ENCODE measurements at places on chromosomes 3 and 15.
A peak's percentile ranks its signal among the peaks of the same experiment; 100 is the strongest.

DNA sequence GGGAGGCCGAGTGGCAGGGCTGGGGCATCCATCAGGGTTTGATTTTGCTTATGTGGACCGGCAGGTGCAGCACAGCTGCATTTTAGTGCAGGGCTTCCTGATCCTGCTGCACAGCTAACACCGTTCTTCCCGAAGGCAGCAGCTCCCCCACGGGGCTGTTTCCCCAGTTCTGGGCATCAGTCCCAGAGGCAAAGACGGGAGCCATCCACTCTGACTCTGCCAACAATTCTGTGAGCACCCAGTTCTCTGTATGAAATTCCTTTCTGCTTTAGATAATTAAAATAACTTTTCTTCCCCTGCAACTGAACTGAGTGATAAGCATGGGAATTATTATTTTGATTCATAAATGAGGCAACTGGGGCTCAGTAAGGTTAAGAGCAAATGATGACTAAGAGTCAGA, 262.9 kb upstream of the ATP10A start:
- no peak for DNase-seq

- peak; percentile 10 for DNase-seq
Measured at GRCh38 chr3:197083486-197083885, 53.9 kb upstream of the MELTF start.

DNA sequence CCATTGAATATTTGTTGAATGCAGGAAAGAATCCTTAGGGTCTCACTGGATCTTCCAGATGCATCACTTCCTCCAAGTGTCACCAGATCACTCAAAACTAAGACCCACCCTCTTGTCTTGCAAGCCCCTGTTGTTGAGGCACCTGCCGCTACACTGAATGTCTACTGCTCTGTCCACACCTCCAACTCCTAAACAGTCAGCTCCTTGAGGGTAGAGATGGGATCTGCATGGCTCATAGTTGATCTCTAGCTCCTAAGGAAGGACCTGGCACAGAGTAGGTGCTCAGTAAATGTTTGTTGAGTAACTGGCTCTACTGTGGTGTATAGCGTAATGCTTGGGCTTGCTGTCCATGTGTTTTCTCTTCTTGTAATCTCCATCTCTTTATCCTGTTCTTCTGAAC, 8.8 kb downstream of the SLC6A20 start:
- DNase-seq, result no peak

GRCh38 chr3:127411083-127411727, 123.4 kb upstream of the PRR20G start:
- no peak for DNase-seq

DNA sequence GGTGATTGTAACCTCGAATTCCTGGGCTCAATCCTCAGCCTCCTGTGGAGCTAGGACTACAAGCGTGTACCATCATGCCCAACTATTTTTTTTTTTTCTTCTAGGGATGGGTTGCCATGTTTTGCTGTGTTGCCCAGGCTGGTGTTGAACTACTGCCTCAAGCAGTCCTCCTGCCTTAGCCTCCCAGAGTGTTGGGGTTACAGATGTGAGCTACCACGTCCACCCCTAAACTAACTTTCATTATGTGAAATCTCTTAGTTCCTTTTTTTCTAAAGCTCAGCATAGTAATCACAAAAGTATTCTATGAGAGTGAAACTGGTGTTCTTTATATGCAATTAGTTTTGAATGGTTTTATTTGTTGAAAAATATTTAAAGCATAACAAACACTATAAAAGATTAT, 92.1 kb downstream of the XRN1 start:
- DNase-seq, result no peak

GRCh38 chr3:174347474-174348138, 511.5 kb upstream of the NAALADL2 start:
- DNase-seq, result no peak

DNA sequence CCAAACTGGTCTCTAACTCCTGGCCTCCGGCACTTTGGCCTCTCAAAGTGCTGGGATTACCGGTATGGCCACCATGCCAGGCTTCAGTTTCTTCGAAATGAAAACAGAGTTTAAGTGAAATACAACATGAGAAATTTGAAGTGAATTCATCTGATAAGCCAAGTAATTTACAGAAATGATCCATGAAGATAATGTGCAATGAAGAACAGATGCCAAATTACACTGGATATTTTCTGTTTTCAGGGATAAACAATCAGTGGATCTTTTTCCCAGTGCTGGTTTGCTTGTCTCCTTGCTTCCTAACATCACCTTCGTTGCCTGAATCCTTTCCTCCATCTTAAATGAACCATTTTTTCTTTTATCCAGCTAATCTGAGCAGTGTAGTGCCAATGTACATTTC, 46.2 kb upstream of the SUCLG2 start:
- DNase-seq, result no peak

GRCh38 chr3:129687586-129688125, 81.2 kb upstream of the PLXND1 start:
- DNase-seq, result no peak

DNA sequence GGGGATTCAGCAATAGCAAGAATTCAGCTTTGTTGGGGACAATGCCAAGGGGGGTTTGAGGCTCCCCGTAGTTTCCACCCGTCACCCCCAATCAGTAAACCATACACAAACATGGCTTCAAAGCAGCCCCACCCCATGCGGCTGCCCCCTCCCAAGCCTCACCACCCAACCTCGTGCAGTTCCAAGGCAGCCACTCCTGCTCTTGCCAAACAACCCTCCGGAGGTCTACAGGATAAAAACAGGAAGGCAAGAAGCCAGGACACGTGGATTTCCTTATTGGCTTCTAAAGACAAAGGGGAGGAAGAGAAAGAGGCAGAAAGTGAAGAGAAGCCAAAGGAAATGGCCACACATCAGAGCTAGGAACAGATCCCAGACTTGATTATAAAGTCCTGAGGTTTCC, 121.1 kb downstream of the SHQ1 start:
- no peak for DNase-seq

GRCh38 chr15:48084759-48085590, 35.8 kb upstream of the SLC24A5 start:
- no peak for DNase-seq

GRCh38 chr15:63059573-63060216, 17.1 kb downstream of the TPM1 start:
- DNase-seq, result no peak

GRCh38 chr15:77126529-77127326, 55.8 kb upstream of the TSPAN3 start:
- no peak for DNase-seq

GRCh38 chr3:98730338-98730737, 32.8 kb upstream of the ST3GAL6 start:
- DNase-seq, result no peak

DNA sequence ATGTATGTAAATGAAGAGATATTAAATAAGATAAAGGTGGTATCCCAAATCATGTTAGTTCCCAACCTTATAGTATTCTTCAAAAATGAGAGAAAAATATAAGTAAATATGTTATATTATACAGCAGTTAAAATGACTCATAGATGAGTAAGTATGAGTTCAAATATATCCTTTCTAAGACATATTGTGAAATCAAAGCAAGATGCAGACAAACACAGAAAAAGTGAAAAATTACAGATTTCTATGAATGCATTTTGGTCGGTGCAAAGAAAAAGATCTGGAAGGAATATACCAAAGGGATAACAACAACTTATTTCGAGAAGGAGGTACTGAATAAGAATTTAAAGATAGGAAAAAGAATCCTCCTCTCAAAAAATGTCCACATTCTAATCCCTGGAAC, 181.2 kb upstream of the TTC14 start:
- DNase-seq, result no peak

DNA sequence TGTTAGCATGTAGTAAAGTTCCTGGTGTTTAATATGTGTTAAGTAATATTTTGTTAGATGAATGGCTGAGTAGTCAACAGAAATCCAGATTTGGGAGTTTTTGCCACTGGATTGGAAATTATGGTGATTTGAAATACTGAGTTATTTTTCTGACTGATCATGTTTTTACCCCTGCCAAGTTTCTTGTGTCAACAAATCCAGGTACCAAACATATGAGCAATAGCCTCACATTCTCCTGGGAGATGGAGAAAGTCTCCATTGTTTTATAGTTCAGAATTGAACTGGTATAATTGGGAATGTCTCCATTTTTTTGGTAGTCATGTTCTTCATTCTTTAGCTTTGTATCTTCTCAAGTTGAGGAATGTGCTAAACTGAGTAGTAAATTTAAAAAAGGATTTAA, 767.2 kb upstream of the LMCD1 start:
- DNase-seq, result no peak

DNA sequence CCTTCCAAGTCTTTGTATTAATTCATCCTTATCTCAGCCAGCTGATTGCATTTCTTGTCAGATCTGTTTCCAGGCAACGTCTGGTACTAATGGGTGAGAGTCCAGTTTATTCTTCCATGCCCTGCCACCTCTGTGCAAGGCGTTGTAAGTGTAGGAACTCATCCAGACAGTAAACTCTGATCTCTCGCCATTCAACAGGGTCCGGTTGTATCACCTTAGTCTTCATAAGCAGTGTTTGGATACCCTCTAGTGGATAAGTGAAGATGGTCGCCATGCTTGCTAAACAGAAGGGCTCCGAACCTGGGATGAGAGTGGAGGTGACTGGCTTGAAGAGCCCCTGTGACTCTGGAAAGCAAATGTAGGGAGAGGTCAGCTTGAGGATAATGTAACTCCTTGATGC, 51.6 kb upstream of the CMTM7 start:
- DNase-seq, result no peak

GRCh38 chr3:157427901-157428300, 8.7 kb upstream of the PTX3 start:
- no peak for DNase-seq

DNA sequence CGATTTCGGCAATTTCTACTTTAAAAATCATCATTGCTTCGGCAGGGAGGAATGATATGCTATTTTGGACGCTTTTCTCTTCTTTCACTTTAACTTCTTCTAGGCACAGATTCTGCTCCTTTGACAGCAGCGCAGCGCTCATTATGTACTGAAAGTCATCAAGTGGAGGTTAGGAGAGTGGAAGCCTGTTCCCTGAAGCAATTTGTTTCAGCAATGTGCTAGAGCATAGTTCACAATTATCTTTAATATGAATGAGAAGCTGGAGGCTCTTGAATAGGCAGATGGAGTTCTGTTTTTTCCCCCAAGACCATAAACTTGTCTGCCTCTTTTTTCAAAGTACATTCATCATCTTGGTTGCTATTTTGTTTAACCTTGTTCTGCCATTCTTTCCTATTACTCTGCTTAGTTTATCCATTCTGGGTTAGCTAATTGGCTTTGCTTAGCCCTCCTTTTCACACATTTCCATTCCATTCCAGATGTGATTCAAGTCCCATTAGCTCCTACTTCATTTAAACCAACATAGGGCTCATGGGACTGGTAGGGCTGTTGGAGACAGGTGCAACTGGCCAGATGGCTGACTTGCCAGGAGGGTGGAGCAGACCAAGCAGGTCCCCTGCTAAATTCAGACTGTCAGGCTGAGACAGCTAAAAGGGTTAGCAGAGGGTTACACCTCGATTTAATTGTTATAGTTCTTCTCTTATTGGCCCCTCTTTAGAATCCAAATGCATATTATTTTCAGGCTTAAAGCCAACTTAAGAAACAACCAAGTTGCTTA, 534.7 kb upstream of the CBLB start:
- DNase-seq, result no peak

GRCh38 chr3:57158325-57158724, 6.8 kb downstream of the IL17RD start:
- no peak for DNase-seq

GRCh38 chr15:50315814-50316630, 39.0 kb downstream of the GABPB1 start:
- DNase-seq, result no peak

DNA sequence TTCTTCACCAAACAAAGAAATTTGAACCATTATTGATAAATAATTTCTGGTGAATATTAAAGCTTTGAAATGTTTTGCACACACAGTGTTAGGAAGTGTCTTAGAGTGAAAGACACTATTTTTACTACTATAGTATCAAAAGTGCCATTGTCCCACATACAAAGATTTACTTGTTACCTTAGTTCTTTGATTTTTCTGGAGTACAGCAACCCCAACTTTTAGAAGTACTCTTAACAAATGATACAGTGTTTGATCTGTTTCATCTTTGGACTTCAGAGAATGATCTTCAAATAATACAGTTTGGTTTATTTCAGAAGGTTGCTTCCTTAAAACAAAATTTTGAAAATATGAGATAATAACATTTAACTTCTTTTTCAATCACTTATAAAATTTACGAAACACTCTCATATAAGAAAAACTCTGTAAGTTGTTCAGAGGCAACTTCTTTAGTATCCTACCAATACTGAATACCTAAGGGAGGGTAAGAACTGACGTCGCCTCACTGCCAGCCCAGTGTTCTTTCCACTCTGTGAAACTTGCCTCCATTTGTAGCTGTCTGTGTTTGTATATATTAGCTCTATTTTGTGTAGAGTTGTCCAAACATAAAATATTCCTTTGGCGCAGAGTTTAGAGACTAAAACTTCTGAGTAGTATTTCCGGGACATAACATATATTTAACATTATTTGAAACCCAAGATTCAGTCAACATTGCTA, 464.2 kb downstream of the LPP start:
- no peak for DNase-seq

DNA sequence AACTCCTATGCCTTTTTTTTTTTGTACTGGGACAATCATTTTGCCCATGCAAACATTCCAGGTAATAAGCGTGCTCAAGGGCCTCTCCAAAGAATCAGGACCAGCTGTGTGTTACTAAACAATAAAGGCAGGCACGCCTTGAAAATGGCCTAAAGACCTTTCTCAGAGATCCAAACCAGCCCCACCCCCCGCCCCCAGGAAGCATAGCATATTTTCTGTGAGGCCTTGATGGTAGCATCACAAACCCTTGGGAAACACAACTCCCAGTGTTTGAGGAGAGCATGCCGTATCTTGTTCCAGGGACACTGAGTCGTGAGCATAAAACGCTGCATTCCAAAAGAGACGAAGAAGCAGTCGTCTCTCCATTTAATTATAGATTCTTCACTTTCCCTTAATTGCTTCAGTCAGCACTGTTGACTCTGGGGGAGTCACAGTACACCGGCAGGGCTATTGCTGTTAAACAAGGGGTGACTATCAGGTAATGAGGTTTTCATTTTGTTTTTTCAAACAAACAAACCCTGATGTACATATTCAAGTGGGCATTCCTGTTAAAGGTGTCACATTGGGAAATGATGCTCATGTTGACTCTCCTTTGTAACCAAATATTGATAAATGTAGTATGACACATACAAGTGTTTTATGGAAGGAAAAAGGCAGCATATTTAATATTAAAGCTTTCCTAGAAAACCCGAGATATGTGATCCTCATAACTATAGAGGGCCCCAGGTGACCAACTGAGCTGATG, 4.4 kb upstream of the TPM1 start:
- DNase-seq, result no peak

DNA sequence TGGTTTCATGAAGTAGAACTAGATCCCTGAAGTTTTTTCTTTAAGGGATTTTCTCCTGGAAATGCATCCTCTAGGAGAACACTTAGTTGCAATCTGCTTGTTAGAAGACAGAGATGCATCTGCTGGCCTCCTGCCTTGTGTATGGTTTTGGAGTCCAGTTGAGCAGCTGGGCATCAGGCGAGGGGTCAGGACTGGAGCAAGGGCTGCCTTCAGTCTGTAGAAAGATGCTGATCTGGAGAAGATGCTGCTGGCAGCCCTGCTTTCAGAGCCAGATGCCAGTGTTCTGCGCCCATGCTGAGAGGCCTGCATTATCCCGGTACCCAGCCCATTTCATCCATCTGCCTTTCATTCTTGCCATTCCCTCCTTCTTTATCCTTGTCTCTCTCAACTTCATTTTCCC, 77.4 kb downstream of the CHCHD6 start:
- DNase-seq, result no peak
